ENCODE measurements at places on chromosomes 7 and 10.

DNA sequence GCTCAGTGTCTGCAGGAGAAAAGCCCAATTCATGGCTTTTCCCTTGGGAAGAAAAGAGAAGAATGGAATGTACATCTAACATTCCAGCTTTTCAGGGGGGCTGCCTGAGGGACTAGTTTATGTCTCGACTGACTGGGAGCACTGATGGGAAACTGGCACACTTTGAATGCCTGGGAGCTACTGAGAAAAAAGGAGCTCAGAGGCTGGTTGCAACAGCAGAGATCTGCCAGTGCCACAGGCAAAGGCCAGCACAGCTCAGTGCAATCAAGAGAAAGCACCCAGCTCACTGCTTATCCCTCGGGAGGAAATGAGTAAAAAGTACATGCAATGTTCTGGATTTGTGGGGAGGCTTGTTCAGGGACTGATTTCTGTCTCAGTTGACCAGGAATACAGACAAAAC, 226.2 kb downstream of the COBL start:
- DNase-seq: no peak

GRCh38 chr7:55387062-55387965, 22.2 kb downstream of the LANCL2 start:
- no peak for DNase-seq

DNA sequence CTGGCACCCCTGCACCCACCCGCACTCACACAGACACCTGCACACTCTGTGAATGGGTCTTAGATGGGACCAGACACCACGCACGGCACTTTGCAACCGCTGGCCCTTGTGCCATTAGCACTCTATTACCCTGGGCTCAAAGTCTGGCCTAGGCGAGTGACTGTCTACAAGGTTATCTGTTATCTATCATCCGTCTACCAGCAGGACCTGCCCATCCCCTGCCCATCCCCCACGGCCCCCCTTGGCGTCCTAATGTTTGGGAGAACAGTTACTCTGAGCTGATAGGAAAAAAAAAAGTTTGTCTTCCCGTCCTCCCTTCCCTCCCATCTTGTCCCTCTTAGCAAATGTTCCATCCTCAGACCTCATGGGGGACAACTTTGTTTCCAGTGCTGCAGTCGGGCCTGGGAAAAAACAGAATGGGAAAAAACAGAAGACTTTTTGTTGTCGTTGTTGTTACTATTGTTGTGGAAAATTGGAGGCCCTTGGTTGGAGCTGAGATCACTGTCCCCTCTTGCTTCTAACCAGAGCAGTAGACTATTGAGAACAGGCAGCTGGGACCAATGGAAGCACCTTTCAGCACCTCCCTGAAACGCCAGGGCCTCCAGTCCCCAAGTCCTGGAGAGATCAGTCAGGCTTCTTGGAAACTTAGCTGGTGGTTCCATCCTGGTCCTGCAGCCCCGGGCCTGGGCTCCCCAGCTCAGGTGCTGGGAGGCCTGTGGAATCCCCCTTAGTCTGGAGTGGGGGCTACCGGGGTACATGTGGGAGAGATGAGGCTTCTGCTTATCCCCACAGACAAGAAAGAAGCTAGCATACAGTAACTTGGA, 12.2 kb downstream of the UNCX start:
- no peak for DNase-seq

DNA sequence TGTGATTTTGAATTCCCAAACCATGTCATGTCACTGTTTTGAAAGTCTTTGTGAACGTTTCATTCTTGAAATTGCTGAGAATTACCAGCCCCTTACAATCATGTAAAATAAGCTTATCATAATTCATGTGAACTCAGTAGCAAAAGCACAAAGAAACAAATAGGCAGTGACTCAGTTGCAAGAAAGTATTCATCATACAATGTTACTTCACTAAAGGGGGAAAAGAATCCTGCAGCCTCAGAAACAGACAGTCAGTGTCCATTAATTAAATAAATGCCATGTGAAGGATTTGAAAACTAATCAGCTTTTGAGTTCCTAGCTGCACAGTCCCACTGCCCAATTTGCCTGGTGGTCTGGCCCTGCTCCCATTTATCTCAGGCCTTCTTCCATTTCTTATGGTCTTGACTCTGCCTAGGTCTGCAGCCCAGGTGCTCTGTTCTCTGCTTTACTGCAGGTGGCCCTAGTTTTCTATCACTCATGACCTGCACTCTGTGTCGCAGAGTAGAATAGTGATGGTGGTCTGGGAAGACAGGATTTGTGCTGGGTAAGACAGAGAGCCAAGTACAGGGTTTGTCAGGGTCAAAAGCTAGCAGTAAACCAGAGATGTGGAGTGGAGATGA, 99.7 kb downstream of the PLCE1 start:
- DNase-seq: no peak

DNA sequence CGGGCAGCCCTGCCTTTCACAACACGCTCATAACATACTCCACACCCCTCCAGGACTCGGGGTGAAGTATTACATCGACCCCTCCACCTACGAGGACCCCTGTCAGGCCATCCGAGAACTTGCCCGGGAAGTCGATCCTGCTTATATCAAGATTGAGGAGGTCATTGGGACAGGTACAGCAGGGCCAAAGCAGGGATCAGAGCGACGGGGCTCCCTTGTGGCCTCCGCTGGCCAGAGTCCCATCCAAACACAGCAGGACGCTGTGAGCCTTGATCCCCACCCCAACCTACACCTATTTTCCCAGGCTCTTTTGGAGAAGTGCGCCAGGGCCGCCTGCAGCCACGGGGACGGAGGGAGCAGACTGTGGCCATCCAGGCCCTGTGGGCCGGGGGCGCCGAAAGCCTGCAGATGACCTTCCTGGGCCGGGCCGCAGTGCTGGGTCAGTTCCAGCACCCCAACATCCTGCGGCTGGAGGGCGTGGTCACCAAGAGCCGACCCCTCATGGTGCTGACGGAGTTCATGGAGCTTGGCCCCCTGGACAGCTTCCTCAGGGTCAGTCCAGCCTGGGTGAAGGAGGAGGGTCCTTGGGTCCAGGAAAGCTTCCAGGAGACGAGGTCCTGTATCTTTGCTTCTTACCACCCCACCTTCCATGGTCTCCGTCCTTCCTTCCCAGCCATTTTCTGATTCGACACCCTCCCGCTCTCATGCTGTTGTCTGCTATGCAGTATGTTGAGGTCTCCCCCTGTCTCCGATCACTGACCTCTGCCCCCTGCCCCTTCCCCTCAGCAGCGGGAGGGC, 13.5 kb downstream of the EPHB6 start:
- no peak for DNase-seq

DNA sequence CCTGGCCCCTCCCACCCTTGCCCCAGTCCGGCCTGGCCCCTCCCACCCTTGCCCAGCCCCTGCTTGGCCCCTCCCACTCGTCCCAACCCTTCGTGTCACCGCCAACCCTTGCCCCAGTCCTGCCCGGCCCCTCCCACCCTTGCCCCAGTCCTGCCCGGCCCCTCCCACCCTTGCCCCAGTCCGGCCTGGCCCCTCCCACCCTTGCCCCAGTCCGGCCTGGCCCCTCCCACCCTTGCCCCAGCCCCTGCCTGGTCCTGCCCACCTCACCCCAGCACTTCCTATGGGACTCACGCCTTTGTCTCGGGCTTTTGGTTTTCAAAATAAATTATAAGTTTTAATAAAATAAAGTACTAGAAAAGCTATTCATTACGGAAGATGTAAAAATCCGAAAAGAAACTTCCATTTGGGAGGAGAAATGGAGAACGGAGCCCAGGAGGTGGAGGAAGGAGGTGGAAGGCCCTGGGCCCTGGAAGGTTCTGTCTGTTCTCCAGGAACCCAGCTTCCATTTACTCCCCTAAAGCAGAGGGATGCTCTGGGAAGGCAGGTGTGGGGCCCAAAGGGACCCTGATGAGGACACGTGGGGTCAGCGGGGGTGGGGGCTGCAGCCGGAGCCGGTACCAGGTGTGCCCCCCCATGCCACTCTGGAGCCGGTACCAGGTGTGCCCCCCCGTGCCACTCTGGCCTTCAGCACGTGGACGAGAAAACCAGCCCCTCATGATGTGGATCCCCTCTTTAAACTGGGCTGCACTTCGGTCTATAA, 52.2 kb downstream of the PWWP2B start:
- DNase-seq: no peak

DNA sequence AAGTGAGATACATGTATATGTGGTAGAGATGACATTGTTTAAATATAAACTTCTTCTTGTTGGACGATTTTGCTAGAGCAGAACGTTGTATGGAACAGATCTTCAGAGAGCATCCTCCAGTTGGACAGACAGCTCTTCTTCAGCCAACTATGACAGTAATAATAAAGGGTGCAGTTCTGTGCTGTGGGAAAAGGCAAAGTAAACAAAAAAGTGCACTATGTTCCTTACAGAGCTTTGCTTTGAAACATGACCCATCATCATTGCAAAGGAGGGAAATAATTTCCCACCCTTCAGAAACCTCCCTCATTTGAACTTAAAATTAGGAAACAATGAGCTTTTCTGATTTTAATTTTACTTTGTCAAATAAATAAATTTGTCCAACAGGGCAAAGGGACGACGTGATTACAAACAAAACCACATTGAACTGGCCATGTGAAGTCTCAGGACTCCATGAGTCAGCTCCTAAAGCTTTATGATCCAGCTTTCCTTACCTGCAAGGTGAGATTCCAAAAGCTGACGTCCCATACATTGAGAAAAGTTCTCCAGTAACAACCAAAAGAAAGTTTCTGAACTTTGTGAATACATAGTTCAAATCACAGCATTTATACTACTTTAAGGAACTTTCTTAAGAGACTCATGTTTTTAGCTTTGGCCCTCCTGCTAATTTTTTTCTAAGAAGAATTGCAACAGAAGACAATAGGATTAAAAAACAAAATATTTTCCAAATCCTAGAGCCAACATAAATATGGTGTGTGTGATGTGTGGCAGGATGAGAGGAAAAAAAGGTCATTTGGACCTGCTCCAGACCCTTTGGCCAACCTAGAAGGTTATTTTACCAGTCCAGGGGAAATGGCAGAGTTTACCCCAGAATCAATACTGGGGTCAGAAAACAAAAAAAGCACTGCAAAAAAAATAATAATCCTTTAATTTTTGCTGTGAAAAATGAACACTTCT, 565.4 kb upstream of the NRP1 start:
- DNase-seq: no peak

- no peak for DNase-seq
These were observed 12.6 kb downstream of the BLVRA start for GRCh38 chr7:43771128-43771527.

- DNase-seq: no peak
These were observed 79.3 kb upstream of the PPP2R2D start for GRCh38 chr10:131821378-131822012.

GRCh38 chr10:70426823-70427222, 14.7 kb downstream of the NODAL start:
- DNase-seq: no peak

- no peak for DNase-seq
These were observed 7.4 kb upstream of the VIM start for GRCh38 chr10:17220652-17221100.

- DNase-seq: no peak
These were observed 125.3 kb downstream of the CHN2 start for GRCh38 chr7:29319719-29320521.

GRCh38 chr7:29199776-29200175, 5.2 kb downstream of the CHN2 start:
- DNase-seq: no peak

DNA sequence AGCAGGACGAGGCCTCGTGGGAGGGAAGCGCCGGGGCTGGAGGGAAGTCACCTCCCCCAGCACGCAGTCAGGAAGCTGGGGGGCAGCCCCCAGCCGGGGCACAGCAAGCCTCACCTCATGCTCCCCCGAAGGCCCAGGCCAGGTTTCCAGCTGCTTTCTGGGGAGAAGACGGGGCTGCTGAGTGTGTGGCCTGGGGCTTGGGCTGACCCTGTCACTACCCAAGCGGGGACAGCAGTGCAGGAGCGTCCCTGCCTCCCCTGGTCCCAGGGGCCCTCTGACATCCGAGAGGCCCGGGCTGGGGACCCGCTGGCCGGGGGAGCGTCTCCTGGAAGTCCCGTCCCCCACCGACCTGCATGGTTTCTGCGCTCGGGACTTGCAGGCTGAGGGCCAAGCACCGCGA, 19.7 kb upstream of the NKX6-2 start:
- no peak for DNase-seq

- DNase-seq: no peak
These were observed 625.1 kb upstream of the PCDH15 start for GRCh38 chr10:55426138-55426537.

DNA sequence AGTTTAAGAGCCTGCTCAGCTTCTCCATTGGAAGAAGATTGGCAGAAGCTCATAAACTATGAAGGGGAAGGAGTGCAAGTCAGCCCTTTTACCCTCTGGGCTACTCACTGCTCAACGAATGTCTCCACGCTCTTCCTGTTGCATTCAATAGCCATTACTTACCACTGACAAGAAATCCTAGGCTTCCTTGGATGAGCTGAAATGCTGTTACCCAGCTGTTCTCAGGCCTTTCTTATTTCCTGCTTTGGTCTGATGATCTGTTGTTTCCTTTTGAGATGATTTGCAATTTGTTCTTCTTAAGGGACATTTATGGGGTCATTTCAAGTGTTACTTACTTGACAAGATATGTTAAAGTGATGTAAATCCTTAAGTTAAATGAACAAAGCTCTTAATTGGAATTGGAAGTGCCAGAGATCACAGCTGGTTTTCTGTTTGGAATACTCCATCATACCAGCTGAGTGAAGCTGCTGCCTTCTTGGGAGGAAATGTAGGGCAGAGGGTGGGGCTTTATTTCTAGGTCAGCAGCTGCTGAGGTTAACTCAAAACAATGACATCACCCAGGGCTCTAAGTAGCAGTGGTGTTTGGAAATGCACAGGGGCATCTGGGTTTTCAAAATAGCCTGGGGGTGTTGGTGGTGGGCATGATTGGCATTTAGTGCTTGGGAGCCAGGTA, 170.0 kb downstream of the PRKCQ start:
- peak; percentile 34 for DNase-seq

GRCh38 chr10:53619671-53620070, 847.1 kb upstream of the MBL2 start:
- no peak for DNase-seq

- no peak for DNase-seq
These were observed 2.7 kb upstream of the PGAM2 start for GRCh38 chr7:44068054-44068453.

DNA sequence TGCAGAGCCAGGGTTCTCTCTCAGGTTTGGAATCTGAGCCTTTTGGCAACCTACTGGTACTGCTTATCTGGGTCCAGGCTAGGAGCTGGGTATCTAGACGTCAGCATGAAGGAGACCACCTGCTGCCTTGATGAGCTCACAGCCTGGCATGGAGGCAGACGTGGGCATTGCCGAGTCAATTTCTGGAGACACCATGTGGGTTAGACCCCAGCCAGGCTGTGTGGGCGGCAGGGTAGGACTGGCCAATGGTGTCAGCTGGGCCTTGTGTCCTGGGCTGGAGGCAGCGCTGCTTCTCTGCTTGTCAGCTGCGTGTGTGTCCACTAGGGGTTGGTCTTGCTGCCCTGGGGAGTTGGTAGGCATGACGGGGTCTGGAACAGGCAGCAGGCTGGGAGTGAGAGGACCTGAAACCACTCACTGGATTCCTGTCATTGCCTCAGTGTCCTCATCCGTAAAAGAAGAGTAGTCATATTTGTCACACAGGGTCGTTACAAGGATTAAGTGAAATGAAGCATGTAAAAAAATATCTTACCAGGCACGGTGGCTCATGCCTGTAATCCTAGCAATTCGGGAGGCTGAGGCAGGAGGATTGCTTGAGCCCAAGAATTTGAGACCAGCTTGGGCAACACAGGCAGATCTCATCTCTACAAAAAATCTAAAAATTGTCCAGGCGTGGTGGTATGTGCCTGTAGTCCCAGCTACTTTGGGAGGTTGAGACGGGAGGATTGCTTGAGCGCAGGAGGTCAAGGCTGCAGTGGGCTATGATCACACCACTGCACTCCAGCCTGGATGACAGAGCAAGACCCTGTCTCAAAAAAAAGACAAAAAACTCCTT, 31.7 kb upstream of the ANKRD2 start:
- no peak for DNase-seq

GRCh38 chr7:69612981-69613380, 14.7 kb downstream of the AUTS2 start:
- DNase-seq: no peak

GRCh38 chr7:110541962-110542361, 549.0 kb upstream of the LRRN3 start:
- DNase-seq: no peak

Measured in activated CD4-positive, alpha-beta T cell treated with anti-CD3 and anti-CD28 coated beads, Interleukin-2, amount 50 U/mL, for 1 hour (primary cell).